Stimulated activated CD8-positive, alpha-beta memory T cell treated with anti-CD3 and anti-CD28 coated beads, Interleukin-4, amount 100 ng/mL, for 1 hour (primary cell): ENCODE measurements at places on chromosomes 13 and 19.

- DNase-seq, result no peak
These were observed 34.7 kb upstream of the WDFY2 start for GRCh38 chr13:51549593-51549992.

DNA sequence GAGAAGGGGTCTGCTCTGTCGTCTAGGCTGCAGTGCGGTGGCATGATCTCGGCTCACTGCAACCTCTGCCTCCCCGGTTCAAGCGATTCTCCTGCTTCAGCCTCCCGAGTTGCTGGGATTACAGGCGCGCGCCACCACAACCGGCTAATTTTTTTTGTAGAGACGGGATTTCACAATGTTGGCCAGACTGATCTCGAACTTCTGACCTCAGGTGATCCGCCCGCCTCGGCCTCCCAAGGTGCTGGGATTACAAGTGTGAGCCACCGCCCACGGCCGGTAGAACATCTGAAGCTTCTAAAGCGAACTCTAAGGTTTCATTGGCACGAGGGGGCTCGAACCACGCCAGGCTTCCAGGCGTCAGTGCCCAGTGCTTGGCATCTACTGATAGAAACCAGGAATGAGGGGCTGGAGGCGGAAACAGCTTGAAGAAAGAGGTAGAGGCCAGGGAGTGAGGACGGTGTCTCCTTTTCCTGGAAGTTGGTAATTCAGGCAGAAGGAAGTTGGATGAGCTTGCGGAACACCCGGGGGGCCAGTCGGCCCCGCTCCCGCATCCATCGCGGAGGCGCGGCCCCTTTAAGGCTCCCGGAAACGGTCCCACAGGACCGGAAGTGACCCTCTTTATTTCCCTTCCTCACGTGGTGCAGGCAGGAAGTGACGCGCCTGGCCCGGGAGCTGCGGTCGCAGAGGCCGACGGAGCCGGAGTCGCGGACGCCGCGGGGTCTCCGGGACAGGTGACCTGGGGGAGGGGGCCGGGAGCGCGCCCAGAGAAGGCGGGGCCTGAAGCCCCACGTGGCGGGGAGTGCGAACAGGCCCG is at the start of gene CCDC9:
TSS of gene CCDC9 (plus strand) at position 647 of the 814 bp plus-strand sequence. CDS start 1,876 bp downstream, outside the sequence.
- DNase-seq, result peak; percentile 77

- no peak for DNase-seq
These were observed 15.1 kb downstream of the ZNF302 start for GRCh38 chr19:34692549-34692948.

DNA sequence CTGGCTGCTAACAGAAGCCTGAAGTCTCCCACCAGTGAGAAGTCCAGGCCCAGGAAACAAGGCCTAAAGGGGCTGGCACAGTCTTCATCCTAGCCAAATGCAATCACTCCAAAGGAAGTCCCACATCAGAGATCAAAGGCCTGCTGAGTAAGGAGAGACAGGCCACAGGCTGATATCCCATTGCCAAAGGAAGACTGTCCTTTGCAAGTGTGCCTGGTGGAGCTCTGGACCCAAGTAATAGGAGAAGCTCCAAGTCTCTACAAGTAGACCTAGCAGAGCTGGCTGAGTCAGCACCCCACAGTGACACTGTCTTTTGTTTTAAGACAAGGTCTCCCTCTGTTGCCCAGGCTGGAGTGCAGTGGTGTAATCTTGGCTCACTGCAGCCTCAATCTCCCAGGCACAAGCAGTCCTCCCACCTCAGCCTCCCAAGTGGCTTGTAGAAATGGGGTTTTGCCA is 4.5 kb downstream of the DBP start:
- no peak for DNase-seq

- DNase-seq, result no peak
These were observed 196.7 kb downstream of the TBC1D4 start for GRCh38 chr13:75285310-75285709.

GRCh38 chr13:28499609-28500008 is 4.7 kb upstream of the FLT1 start:
- no peak for DNase-seq

GRCh38 chr13:79709471-79709870 is 228.5 kb downstream of the NDFIP2 start:
- no peak for DNase-seq

- no peak for DNase-seq
These were observed 789.7 kb upstream of the GPC6 start for GRCh38 chr13:92436924-92437323.

GRCh38 chr13:100506600-100507422 is 81.8 kb downstream of the GGACT start:
- no peak for DNase-seq

DNA sequence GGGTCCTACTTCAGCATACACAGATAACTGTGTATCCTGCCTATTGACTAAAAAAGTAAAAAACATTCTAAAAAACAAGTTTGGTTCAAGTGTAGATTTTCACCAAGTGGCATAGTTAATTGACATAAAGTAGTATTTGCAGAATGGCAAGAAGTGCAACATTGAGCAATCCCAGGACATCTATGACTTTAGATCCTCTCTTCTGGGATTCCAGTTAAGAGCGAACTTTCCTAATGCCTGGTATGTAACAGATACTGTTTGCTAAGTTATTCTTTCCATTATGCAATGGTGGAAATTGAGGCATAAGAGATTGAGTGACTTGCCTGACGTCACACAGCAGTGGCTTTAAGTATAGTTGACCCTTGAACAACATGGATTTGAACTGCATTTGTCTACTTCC is 96.1 kb downstream of the ZMYM2 start:
- DNase-seq, result no peak

DNA sequence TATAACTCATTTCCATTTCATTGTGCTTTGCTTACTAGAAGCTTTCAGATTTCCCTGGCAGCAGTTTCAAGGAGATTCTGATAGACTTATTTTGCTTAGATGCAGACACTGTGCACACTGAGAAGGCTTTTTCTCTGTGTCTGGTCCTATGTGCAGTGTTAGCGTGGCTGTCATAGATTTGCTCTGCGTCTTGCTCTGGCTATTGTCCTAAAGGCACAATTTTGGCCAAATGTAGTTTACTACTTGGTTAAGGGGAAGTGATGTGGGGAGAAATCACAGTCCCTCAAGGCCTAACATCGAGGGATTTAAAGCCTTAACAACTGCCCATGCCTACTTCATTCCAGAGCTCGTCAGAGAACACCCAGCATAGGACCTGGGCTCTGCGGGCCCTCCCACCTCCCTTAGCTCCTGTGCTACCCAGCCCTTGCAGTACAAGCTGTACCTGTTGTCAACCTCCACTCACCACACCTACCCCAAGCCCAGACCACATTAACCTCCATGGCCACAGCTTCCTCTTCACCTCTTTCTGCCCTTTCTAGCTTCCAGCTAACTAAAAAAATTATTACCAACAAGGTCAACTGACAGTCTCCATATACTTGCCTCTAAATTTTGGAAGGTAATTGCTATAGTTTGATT is 38.9 kb upstream of the KATNAL1 start:
- peak; percentile 16 for DNase-seq

DNA sequence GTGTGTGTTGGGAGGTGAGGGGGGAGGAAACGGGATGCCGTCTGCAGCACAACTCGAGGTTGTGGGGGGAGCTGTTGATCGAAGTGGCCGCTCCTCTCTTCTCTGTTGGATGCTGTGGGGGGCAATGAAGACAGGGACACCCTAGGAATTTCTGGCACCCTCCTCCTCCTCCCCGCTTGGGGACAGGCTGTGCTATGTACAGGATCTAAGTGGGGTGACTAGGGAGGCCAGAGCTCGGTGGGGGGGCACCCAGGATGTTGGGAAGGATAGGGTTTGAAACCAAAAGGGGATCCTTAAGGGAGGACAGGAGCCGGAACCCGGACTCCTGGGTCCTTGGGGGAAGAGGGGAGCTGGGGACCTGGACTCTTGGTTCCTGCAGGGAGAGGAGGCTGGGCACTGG is 2.0 kb downstream of the GRIN2D start:
- no peak for DNase-seq

DNA sequence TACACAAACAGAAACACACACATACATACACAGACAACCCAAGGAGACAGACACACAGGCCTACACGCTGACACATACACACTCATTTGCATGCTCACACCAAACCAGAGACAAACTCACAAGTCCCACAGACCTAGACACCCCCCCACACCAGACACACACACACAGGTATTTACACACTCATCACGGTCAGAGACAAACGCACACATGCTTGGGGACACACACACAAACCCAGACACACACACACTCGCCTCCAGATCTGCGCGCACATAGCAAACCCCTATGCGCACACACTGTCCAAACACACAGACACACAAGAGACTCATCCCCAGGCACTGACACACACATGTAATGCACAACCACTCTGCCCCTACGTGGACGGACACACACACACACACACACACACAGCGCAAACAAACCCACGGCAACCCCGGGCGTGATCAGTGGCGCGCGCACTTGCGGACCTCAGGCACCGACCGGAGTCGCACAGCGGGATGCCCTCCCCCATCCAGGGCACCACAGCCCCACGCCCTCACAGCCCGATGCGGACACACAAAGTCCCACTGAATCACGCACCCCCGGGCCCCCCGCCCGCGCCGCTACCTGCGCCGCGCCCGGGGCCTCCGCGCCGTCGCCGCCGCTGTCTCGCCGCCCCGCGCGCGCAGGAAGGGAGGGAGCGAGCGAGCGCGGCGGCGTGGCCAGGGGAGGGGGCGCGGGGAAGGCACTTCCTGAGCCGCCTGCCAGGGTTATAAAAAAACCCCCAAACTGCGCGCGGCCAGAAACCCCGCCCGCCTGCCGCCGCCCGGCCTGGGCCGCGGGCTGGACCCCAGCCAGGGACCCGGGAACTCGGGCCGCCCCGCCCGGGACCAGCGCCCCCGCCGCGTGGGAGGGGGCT is at the start of gene ADAMTS10:
TSS of gene ADAMTS10 (minus strand) at position 675 of the 895 bp plus-strand sequence. CDS start 5,005 bp downstream, outside the sequence.
- no peak for DNase-seq

DNA sequence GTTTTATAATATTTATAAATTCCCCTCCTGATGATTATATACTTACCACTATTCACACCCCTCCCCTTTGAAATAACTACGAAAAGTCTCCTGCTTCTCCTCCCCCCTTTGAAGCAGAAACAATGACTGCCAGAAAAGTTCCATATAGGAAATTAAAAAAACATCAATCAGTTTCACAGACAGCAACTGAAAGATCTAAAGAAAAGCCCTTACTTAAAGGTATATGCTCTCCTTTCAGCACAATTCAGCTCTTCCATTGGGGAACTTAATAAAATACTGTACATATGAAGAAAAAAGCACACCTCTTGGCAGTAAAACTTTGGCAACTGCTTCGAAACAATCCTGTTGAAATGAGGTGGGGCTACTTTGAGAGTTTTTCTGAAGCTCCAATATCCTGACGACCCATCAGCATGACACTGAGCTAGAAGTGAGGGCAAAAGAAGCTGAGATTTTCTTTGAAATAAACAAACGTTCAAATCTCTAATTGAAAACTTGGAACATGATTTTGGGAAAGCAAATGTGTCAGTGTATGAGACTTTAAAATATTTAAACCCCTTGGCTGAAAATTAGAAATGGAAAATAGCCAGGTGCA is 147.6 kb upstream of the RXFP2 start:
- DNase-seq, result no peak

- DNase-seq, result peak; percentile 26
These were observed 709 bp downstream of the N4BP2L1 start for GRCh38 chr13:32426990-32427851.

- no peak for DNase-seq
These were observed 36.5 kb downstream of the OPA3 start for GRCh38 chr19:45547965-45548609.

DNA sequence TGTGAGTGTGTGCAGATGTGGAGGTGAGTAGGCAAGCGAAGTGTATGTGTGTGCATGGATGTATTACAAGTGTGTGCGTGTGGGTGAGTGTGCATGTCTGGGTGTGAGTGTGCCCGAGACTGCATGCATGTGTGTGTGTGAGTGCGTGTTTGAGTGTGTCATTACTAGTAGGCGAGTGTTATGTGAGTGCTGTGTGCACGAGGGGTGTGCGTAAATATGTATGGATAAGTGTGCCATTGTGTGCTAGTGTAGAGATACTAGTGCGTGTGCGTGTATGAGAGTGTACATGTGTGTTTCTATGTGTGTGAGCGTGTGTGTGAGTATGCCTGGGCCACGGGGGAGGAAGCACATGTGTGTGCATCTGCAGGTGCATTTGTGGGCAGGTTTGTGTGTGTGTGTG is 53.8 kb downstream of the CELF5 start:
- DNase-seq, result no peak

- no peak for DNase-seq
These were observed 16.6 kb upstream of the ZNF536 start for GRCh38 chr19:30355586-30355985.

DNA sequence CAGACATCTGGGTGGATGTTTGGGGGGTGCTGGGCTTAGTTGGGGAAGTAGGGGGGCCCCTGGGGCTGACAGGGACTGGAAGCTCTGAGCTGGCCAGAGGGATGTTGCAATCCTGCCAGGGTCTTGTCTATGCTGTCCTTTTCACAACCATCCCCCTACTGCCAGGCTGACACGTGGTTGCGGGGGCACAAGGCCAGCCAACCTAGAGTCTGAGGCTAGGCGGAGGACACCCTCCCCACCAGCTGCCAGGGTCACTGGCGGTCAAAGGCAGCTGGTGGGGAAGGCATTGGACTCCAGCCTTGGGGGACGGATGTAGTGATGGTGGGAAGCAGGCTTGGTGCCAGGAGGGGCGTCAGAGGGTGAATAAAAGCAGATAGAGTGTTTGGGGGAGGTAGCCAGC is 1.6 kb upstream of the APOC1 start:
- no peak for DNase-seq

DNA sequence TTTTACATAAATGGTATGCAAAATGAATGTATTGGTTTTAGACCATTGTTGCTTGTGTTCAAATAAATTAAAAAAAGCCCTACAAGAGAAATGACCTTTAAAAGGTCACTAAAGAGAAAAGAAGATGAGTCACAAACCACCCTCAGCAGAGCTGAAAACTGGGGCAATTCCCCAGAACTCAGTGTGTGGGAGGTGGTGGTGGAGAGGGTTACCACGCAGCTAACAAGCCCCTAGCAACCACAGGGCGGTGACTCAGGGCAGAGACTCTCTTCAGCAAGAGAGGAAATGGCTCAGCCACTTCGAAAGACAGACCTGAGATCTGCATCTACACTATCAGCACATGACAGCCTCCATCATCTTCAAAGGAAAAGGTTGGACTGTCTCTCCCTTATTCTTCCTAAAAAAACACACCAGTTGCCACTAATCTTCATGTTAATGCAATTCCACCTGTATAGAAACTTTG is 29.4 kb upstream of the NDFIP2 start:
- DNase-seq, result peak; percentile 71

GRCh38 chr19:54517483-54517882 is 14.9 kb downstream of the LAIR2 start:
- DNase-seq, result peak; percentile 17

DNA sequence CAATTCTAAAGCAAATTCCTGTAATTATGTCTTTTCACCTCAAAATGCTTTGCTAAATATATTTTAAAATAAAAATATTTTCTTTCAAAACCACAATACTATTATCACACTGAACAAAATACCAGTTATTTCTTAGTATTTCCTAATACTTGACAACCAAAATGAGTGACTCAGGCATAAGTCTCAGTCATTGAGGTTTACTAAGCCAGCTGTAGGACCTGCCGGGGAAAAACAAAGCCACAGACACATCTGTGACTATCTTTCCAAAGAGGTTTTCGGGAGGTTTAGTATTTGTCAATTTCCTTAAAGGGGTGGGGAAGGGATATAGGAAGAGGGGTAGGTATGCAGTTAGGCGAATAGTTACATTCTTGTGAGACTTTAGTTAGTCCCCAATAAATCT is 3.2 kb upstream of the ZNF235 start:
- no peak for DNase-seq

- DNase-seq, result peak; percentile 46
These were observed 5.7 kb upstream of the NFIC start for GRCh38 chr19:3360421-3361383.
